Foreskin keratinocyte (primary cell): ENCODE measurements at places on chromosomes 6 and 20. TPM values are rescaled to one million over a fixed set of nuclear protein-coding genes. Genes with fewer than 3 reads are reported as not detected.

The WASF1 gene
- total RNA-seq, result 18.7 and 21.1 TPM in 2 replicates

The GNAS-AS1 gene
- total RNA-seq, result 0.27 and 0.63 TPM in 2 replicates

The MUC21 gene
- total RNA-seq, result not detected in 2 replicates

DNA sequence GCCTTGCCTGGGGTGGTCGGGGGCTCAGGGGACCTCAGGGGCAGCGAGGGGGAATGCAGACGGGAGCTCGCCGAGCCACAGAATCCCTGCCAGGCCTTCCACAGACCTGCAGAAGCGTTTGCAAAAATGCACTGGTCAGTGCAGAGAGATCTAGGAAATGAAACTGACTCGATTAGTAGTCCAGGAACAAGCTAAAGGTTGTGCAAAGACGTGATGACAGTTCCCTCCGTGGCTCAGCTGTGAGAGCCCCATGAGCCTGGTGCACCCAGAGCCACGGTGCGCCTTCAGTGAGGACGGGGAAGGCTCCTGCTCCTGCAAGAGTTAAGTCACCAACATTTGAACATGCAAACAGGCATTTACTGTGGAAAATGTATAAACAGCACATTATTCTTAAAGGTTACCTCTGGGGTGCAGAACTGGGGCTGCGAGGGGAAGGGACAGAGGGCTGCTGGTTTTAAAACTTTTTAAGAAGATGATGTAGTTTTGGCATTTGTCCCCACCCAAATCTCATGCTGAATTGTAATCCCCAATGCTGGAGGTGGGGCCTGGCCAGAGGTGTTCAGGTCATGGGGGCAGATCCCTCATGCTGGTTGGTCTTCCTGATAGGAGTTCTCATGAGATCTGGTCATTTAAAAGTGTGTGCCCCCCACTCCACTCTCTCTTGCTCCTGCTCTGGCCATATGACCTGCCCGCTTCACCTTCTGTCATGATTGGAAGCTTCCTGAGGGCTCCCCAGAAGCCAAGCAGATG, 147.3 kb downstream of the DLL1 start:
- DNase-seq, result no peak

- no peak for DNase-seq
These were observed 51.9 kb upstream of the UBR2 start for GRCh38 chr6:42511803-42512422.

GRCh38 chr6:4262526-4262925, 127.2 kb upstream of the ECI2 start:
- no peak for DNase-seq

GRCh38 chr6:11702089-11702488, 76.5 kb downstream of the ADTRP start:
- no peak for DNase-seq

- DNase-seq, result no peak
These were observed 93.6 kb upstream of the TAB2 start for GRCh38 chr6:149223904-149224351.

DNA sequence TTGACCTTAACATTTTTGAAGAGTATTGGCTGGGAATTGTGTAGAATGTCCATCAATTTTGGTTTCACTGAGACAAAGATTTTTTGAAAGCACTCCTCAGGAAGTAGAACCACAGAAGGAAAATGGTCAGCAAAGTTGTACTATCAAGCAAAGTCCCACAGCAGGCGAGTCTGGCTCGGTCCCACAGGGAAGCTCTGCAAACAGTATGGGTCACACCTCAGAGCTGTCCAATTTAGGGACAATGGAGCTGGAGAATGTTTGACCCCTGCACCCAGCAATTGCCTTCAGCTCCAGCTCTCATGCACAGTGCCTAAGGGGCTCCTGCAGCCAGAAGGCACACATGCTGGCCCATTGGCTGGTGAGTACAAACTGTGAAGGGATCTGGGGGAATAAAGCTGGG, 147.0 kb downstream of the MAFB start:
- no peak for DNase-seq
